ENCODE measurements at places on chromosomes 3 and 15.

GRCh38 chr3:142863010-142863817, 25.7 kb downstream of the PCOLCE2 start:
- peak; percentile 57 for DNase-seq

DNA sequence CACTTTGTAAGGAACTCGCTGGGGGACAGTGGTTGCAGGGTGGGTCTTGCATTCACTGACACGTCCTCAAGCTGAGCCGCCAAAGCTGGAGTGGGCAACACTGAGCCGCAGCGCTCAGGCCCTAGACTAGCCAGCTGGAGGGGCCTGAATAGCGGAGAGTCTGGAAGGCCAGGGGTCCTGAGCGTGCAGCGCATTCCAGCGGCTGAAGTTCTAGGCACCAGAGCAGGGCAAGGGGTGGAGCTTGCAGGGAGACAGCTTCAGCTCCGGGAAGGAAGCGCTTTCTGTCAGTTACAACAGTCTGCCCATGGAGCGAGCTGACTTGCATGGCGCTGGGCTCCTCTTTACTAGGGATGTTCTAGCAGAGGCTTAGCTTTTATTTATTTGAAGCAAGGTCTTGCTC, 2.7 kb downstream of the MAP6D1 start:
- no peak for DNase-seq

DNA sequence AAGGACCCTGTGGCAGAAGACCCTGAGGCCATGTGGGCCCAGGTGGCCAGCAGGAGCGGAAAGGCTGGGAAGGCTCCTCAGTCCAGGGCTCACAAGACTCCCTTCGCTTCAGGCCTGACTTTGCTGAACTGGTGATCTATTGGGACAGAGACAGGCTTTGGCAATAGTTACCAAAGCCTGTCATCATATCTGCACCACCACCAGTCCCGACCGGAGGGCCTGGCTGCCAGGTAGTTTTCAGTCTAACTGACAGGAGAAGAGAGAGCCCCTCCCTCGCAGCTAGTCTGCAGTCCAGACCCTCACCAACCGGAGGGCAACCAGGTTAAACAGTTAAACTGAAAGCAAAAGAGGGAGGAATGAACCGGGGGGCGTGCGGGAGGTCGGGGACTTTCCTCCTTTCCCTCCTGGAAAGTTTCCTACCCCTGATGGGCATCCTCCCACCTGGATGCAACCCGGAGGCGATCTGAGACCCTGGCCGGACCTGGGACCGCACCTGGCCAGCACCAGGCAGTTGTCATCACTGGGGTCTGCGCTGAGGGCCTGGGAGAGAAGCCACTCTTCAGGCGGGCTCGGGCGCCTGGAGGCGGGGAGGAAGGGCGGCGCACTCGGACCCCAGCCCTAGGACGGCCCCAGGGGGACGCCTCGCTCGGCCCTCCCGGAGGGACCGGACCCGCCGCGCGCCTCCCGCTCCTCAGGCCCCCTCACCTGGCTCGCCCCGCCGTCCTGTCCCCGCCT, 435 bp downstream of the RAB27A start:
- DNase-seq = peak; percentile 74

- no peak for DNase-seq
Measured at GRCh38 chr3:23128655-23129054, 74.5 kb upstream of the UBE2E2 start.

GRCh38 chr15:27293607-27294006, 322.6 kb downstream of the GABRG3 start:
- no peak for DNase-seq

- no peak for DNase-seq
Measured at GRCh38 chr3:160279657-160280056, 54.4 kb downstream of the C3orf80 start.

GRCh38 chr3:107524841-107525643, 2.3 kb downstream of the BBX start:
- peak; percentile 53 for DNase-seq

- DNase-seq = no peak
Measured at GRCh38 chr3:10280571-10280970, 12.2 kb downstream of the GHRL start.

- DNase-seq = no peak
Measured at GRCh38 chr3:143184099-143184498, 64.5 kb downstream of the CHST2 start.

GRCh38 chr3:112333381-112334317, 693 bp downstream of the CD200 start:
- no peak for DNase-seq

- DNase-seq = no peak
Measured at GRCh38 chr3:184619787-184620430, 58.3 kb downstream of the EPHB3 start.

GRCh38 chr15:65330934-65331645, 26.6 kb downstream of the RNU5B-1 start:
- no peak for DNase-seq

- no peak for DNase-seq
Measured at GRCh38 chr15:95681836-95682544, 648.5 kb upstream of the NR2F2 start.

DNA sequence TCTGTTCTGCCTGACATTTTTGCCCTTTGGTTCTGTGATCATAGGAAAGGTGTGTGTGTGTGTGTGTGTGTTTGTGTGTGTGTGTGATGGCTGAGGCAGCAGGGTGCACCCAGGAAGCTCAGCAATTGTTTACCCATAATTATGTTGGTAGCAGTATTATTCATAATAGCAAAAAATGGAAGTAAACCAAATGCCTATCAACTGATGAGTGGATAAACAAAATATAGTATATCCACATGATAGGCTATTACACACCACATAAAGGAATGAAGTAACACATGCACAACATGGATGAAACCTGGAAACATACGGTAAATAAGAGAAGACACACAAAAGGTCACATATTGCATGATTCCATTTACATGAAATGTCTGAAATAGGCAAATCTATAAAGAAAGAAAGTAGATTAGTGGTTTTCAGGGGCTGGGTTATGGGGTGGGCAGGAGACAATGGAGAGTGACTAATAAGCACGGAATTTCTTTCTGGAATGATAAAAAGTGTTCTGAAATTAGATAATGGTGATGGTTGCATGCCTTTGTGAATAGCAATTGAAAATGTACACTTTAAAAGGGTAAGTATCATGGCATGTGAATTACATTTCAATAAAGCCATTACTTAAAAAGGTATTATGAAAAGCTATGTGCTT, 167.2 kb downstream of the POLR2M start:
- DNase-seq = no peak

DNA sequence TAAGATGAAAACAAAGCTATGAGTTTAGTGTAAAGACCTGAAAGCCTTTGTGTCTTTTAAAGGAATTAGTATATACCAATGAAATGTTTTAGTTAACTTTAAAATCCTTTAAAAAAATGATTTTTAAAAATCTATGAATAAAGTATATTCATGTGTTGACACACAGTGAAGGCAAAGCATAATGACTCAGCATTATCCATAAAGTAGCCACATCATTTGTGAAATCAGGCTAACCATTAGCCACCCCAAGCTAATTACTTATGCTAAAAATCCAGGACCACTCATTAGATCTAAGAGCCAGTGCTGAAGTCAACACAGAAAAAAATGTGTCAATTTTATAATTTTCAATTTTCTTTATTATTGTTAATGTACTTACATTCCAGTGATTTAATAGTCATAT, 310.2 kb downstream of the TBC1D5 start:
- no peak for DNase-seq

- peak; percentile 51 for DNase-seq
Measured at GRCh38 chr3:194938845-194939531, 253.3 kb downstream of the FAM43A start.

DNA sequence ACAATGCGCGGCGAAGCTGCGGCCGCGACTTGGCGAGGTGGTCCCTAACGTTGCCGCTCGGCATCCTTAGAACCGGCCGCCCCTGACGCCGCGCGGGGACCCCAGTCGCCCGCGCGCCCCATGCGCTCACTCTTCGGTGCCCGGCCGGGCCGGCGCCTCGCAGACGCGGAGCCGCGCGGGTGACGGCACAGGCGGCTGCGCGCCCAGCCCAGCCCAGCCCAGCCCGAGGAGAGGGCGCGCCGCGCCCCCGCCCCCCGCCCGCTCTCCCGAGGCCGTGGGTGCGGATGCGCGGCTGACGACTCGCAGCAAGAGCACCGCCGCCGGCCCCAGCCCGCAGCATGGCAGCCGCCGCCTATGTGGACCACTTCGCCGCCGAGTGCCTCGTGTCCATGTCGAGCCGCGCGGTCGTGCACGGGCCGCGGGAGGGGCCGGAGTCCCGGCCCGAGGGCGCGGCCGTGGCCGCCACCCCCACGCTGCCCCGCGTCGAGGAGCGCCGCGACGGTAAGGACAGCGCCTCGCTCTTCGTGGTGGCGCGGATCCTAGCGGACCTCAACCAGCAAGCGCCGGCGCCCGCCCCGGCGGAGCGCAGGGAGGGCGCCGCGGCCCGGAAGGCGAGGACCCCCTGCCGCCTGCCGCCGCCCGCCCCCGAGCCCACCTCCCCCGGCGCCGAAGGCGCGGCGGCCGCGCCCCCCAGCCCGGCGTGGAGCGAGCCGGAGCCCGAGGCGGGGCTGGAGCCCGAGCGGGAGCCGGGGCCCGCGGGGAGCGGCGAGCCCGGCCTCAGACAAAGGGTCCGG, 437 bp downstream of the KLF13 start:
- no peak for DNase-seq

GRCh38 chr3:187914231-187914630, 169.0 kb upstream of the BCL6 start:
- no peak for DNase-seq

GRCh38 chr3:83523470-83524073, 1435.2 kb upstream of the CADM2 start:
- DNase-seq = peak; percentile 75

- no peak for DNase-seq
Measured at GRCh38 chr15:101712078-101712477, 12.2 kb downstream of the TARS3 start.

DNA sequence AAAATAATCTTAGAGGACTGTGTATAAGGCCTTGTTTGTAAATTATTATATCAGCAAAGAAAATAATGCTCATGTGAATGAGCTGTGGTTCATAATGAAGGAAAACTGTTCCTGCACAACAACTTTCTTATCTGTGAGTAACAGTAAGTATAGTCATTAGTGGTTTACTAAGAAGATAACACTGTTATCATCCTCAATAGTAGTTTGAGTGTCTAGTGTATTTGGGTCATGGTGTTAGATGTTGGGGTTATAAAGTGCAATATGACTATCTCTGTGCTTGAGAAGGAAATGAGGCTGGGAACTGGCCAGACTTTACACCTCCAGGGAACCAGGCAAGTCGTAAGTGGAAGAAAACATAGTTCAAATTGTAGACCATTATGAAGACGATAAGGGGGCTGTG, 15.6 kb downstream of the VPS8 start:
- DNase-seq = no peak

DNA sequence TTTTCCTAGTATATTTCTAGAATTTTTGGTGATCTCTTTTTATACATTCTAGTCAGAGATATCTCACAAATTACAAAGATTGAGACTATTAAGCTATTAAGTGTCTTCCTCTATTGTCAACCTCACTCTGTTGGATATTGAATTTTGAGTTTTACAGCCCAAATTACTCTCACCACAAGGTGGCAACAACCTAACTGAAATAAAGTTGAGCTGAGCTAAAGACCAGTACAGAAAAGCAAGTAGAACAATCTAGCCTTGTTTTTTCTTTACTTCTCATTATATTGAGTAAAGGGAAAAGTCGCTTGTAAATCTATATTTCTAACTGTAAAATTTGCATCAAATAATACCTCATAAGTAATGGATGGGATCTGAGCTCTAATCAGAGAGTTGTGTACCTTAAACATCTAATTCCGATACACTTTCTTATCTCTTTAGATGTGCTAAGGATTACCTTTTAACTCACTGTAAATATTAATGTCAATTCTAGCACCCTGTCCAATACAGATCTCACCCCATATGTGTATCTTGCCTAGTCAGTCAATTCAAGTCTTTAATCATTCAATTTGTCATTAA, 13.6 kb upstream of the COMMD2 start:
- DNase-seq = peak; percentile 39

DNA sequence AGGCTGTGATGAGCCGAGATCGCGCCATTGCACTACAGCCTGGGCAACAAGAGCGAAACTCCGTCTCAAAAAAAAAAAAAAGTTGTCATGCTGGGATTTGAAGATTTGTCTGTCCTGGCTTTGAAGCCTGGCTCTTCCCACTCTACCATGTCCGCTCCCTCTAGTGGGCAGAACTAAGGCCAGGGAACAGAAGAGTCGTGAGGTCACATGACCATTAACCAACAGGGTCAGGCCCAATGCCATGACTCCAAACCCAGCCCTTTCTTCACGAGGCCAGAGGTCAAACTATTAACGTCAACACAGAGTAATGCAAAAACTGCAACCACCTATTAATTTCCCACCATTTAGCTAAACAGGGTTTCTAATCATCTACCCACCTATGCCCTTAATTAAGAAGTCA, 212.1 kb downstream of the ADAMTS17 start:
- DNase-seq = no peak

DNA sequence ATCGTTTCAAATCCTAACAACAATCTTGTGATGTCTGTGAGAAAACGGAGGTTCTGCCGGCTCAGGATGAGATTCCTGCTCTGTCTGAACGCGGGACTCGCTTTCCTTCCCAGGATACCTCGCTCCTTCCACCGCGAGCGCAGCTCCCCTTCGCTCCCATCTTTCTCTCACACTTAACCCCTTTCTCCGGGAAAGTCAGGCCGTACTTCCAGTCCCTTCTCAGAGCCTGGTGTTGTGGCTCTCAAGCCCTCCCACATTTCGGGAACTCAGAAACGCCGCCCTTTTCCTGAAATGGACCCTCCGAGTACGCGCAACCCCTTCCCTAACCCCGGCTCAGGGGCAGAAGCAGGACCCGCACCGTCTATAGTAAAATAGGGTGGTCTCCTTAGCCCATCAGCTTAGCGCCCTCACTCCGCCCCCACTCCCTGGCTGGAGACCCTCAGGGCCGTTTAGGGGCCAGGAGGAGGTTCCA, 378 bp upstream of the FEM1B start:
- DNase-seq = no peak

- DNase-seq = no peak
Measured at GRCh38 chr3:158768881-158769543, 32.8 kb upstream of the MFSD1 start.

- peak; percentile 59 for DNase-seq
Measured at GRCh38 chr3:101069901-101070798, 76.9 kb upstream of the ABI3BP start.

GRCh38 chr15:31563421-31563820, 236.8 kb downstream of the KLF13 start:
- DNase-seq = no peak

DNA sequence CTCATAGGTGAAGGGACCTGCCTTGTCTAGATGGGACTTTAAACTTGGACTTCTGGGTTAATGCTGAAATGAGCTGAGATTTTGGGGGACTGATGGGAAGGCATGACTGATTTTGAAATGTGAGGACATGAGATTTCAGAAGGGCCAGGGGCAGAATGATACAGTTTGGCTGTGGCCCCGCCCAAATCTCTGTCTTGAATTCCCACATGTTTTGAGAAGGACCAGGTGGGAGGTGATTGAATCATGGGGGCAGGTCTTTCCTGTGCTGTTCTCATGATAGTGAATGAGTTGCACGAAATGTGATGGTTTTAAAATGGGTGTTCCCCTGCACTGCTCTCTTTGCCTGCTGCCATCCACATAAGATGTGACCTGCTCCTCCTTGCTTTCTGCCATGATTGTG, 42.8 kb downstream of the ILDR1 start:
- DNase-seq = no peak

Measured in NB4 (cell line).